Activated CD8-positive, alpha-beta memory T cell treated with anti-CD3 and anti-CD28 coated beads for 1 hour (primary cell): ENCODE measurements at places on chromosomes 7 and 10.

- no peak for DNase-seq
These were observed 7.9 kb upstream of the IDI2 start for GRCh38 chr10:1033601-1034000.

DNA sequence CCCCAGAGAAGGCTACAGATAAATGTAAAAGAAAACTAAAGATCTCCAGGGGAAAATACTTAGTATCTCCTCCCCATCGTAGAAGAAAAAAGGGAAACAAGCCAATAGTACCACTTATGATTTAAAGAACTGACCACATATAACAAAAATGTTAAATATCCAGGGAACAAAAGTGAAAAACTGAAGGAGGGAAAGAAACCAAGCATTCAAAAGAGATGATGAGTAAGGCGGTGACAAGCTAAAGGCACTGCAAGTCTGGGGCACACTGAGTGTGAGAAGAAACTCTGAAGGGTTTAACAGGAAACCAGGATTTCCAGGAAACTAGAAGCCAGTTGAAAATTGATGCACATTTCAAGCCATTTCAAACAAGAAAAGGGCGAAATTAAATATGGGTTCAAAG, 226.3 kb downstream of the AHR start:
- DNase-seq = no peak

DNA sequence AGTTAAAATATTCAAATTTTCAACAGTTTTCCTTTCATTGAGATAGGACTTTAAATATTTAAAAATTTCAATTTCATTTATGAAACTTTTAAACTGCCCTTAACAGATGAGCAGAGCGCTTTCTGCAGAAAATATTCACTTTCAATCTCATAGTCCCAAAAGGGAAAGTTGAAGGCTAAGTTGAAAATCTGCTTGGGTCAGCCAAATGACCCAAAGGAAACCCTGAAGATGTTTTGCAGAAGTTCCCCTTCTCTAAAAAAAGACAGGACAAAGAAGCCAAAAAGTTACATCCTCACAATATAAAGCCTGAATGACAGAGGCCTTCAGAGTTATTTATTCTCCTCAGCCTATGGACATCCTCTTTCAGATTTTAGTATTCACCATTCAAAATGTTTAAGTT, 17.6 kb upstream of the SCIN start:
- no peak for DNase-seq

DNA sequence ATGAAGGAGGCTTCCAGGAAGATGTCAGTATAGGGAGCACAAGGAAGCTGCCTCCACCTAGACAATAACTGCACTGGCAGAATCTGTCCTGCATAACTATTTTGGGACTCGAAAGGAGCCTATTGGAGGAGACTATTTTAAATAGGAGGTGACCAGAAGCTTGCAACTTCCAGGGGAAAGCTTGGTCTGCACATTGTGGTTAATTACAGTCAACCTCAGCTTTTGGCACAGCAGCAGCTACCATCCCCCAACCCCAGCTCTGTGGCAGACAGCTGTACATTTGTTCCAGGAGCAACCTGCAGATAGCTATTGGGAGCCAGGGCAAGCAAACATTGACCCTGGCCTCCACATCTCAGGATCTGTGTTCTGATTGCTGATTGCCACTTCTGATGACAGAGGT, 46.3 kb upstream of the NANOS1 start:
- no peak for DNase-seq

DNA sequence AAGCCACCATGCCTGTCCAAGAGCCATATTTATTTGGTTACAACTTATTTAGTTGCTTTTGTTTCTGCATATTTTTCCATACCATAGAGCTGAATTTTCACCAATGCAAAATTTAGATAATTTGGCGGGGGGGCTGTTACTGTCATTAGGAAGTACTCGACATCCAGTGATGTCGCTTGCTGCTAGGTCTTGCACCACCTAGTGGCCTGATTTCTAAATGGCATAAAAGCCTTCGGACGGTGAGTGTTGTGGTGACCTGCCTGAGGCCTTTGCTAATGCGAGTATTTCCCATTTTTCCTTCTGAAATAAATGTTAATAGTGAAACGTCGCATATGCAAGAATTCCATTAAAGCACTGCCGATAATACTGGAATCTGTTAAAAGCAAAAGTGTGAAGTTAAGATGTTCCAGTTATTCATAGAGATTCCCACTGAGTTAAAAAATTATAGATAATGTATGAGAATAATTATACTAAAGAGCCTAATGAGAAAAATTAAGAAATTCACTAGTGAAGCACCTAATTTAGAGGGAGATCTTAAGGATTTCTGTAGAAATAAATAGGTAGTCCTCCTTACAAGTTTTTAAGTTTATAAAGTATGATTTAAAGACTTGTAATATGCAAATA, 86.1 kb upstream of the DNAJB6 start:
- no peak for DNase-seq

GRCh38 chr10:17004801-17005380, 124.7 kb downstream of the CUBN start:
- DNase-seq = no peak

- DNase-seq = no peak
These were observed 369.5 kb upstream of the PHF14 start for GRCh38 chr7:10604128-10604527.

GRCh38 chr7:36116347-36117202, 36.5 kb upstream of the EEPD1 start:
- no peak for DNase-seq

GRCh38 chr10:19611775-19612174, 204.5 kb upstream of the PLXDC2 start:
- no peak for DNase-seq

- no peak for DNase-seq
These were observed 48.8 kb downstream of the HOXA1 start for GRCh38 chr7:27046854-27047549.

GRCh38 chr10:71696628-71697326, 22.8 kb downstream of the C10orf105 start:
- DNase-seq = peak; percentile 53

GRCh38 chr10:51617576-51618235, 81.7 kb downstream of the CSTF2T start:
- no peak for DNase-seq

- no peak for DNase-seq
These were observed 70.5 kb downstream of the CPED1 start for GRCh38 chr7:121058975-121059374.

DNA sequence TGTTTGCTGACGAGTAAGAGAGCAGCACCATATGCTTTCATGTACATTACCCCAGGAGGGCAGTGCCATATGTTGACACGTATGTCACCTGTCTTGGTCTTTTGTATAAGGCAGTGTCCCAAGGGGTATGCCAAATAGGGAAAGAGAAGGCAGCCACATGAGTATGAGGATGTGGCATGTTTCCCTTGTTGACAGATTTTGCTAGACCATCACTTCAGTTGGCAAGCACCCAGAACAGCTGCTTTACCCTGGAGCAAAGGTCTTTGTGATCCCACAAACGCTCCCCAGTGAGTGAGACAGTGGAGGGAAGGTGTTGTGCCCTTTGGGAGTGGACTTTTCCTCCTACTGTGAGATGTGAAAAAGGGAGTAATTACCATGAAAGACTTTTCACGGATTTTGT, 350.1 kb downstream of the ETV1 start:
- DNase-seq = no peak

DNA sequence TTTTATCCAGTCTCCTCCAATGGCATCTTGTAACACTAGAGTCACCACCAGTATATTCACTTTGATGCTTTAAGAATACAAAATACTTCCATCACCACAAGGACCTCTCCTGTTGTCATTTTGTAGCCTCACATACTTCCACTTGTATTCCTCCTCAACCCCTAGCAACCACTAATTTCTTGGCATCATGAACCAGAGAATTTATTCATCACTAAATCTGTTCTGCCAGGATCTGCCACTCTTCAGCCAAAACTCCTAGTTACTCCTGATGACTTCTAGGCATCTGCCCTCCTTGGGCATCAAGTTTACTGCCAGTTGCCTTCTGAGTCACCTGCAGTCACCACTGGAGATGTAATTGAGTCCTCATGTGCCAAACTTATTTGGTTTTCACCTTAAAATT, 906.8 kb downstream of the CNTNAP2 start:
- DNase-seq = no peak

DNA sequence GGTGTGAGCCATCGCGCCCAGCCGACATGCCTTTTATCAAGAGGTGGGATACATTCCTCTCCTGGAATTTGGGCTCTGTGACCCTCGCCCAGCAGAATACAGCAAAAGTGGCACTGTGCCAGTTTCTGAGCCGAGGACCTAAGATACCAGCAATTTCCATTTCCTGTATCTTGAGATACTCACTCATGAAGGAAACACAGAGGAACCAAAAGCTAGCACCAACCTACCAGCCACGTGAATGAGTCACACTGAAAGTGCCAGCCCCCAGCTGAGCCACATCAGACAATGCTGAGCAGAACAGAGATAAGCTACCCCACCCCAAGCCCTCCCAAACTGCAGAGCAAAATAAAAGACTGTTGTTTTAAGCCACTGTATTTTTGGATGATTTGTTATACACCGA, 56.3 kb downstream of the CACUL1 start:
- DNase-seq = peak; percentile 59

DNA sequence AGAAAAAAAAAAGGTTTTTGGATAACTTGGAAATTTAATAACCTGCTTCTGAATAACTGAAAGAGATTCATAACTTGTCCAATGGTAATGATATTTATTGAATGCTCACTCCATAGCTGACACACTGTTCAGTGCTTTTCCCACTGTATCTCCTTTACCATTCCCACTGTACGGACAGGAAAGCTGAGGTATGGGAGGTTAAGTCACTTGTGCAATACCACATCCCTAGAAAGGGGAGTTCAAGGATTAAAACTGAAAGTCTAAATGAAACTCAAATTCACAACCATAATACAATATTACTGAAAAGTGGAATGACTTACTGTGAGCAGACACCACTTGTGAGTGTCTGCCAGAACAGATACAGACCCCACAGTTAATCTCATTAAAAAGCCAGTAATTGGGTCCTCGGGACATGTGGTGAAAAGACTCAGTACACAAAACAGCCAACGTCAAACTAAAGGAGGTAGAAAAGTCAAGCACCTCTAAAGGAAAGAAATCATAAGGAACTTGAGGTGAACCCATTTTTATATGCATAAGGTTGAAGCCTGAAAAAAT, 13.8 kb upstream of the RHOBTB1 start:
- no peak for DNase-seq

- DNase-seq = no peak
These were observed 158.3 kb upstream of the HDAC9 start for GRCh38 chr7:18337048-18337809.

- no peak for DNase-seq
These were observed 132.9 kb downstream of the BICC1 start for GRCh38 chr10:58645416-58646146.

- no peak for DNase-seq
These were observed 135.2 kb downstream of the ADCY1 start for GRCh38 chr7:45709168-45710042.

DNA sequence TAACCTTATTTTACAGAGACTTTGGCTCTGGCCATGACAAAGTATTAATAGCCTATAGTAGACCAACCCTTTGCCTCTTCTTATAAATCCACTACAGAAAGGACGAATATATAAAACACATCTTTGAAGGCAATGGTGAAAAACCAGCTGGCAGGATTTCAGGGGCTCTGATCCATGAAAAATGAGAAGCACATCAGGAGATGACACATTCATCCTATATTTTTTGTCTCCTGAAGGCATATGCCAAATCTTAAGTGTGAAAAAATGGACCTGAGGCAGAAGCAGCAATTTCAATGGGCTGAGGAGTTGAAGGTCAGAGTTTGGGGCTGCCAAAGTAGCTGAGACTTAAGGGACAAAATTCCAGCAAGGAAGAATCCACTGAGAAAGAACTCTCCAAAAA, 14.4 kb downstream of the RNF216 start:
- DNase-seq = no peak

- no peak for DNase-seq
These were observed 195.4 kb upstream of the PLXDC2 start for GRCh38 chr10:19620811-19621210.
